ENCODE measurements at places on chromosomes 6 and 20.

- DNase-seq = no peak
Observed at GRCh38 chr6:150229436-150230163, 86.8 kb downstream of the PPP1R14C start.

- no peak for DNase-seq
Observed at GRCh38 chr20:43798291-43799149, 71.7 kb upstream of the GTSF1L start.

- no peak for DNase-seq
Observed at GRCh38 chr6:139856562-139856961, 482.1 kb upstream of the CITED2 start.

GRCh38 chr20:57399587-57400155 lies 8.5 kb downstream of the RBM38 start:
- DNase-seq = no peak

DNA sequence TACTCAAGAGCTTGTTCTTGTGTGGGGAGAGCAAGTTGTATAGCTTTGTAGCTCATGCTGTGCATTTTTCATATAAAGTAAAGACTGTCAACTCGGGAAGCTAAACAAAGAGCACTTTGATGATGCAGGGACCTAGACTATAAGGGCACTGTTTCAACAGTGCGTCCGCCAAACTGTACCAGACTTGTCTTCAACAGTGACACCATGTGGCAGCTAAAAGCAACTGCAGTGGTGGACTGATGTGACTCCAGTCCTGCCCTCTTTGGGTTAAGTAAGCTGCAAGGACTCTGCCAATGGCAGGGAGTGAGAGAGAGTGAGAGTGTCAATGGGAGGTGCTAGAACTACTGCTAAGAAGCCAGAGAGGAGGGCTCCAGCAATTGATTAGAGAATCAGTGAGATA lies 48.1 kb upstream of the MC3R start:
- DNase-seq = no peak

GRCh38 chr6:12578751-12579150 lies 137.8 kb upstream of the PHACTR1 start:
- no peak for DNase-seq

DNA sequence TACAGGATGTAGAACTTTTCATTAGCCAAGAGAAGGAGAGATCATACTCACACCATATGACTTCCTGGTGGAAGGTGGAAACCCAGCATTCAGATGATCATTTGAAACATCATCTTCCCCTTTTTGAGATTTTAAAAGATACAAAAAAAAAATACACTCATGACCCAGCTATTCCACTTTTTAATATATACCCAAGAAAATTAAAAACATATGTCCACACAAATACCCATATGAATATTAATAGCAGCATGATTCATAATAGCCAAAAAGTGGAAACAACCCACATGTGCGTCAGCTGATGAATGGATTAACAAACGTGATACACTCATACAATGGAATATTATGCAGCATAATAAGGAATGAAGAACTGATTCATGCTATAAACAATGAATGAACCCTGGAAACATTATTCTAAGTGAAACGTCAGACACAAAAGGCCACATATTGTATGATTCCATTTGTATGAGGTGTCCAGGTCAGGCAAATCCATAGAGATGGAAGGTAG lies 130.0 kb upstream of the SGK1 start:
- DNase-seq = no peak

GRCh38 chr6:38233161-38233791 lies 406.5 kb downstream of the BTBD9 start:
- no peak for DNase-seq

DNA sequence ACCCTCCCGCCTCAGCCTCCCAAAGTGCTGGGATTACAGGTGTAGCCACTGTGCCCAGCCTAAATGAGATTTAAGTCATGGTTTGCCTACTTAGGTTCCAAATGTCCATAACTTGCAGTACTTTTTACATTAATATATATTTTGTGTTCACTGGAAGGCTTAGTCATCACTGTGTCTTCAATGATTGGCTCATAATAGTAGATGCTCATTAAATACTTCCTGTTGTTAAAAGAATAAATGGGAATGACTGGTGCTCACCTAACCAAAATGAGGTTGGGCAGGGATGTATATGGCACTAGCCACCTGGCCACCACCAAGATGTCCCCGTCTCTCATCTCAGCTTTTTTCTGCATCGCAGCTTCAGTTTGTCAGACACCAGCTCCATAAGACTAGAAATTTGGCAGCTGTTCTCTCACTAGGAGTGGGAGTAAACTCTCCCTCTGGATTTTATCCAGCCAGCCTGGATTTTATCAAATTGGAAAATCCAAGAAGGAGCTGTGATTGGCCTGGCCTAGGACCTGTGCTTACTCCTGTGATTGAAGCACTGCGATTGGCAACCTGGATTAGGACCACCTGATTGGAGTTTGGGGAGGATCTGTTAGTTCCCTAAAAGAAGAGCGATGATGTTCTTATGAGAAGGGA lies 1.1 kb upstream of the GLO1 start:
- DNase-seq = no peak

GRCh38 chr6:12293931-12294807 lies 4.0 kb downstream of the EDN1 start:
- DNase-seq = no peak

- no peak for DNase-seq
Observed at GRCh38 chr6:152318278-152318677, 318.9 kb downstream of the SYNE1 start.

DNA sequence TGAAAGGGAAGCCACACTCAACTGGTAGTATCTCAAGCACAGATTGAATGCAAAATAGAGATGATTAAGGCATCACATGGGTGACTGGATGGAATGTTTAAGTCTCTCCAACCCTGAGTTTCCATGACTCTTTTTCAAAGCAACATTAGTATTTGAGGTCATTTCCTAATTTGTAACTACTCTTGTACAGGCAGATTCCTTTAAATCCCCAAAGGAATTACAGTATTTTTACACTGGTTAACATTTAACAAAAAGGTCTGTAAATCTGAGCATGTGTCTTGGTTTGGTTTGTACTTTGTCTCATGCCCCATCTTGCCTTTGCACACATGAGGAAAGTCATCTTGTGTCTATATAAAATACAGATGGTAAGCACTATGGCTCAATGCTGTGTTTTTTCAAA lies 15.1 kb downstream of the RMND1 start:
- DNase-seq = no peak

Data from left lobe of liver (tissue), 2 donors.